Fibroblast of villous mesenchyme (primary cell): ENCODE measurements at places on chromosomes 2 and 18. TPM values are rescaled to one million over a fixed set of nuclear protein-coding genes. Genes with fewer than 3 reads are reported as not detected.

The SCN3A gene
- under 0.01 TPM in 1 of 2 replicates, not detected in the other for total RNA-seq

The MYO7B gene
- 0.86 TPM in 1 of 2 replicates, not detected in the other for total RNA-seq

The DIPK1C gene
- not detected in 2 replicates for total RNA-seq

- no peak for DNase-seq
These were observed 14.5 kb downstream of the OLA1 start for GRCh38 chr2:174233771-174234275.

DNA sequence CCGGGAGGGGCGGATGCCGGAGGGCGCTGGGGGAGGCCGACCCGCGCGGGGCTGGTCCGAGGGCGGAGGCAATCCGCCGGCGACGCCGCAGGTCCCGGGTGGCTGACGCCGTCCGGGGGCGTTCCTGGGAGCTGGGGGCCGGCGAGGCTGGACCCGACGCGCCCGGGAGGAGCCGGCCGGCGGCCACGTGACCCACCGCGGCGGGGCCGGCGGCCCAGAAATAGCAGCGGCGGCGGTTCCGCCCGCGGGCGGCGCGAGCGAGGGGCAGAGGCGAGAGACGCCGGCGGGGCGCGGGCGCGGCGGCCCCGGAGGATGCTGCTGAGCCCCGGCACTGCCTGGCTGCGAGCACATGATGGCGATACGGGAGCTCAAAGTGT is at the start of gene RAB31:
TSS of gene RAB31 (plus strand) at position 245 of the 377 bp plus-strand sequence. CDS start at position 350, 105 bp downstream.
- DNase-seq, result peak; percentile 85

GRCh38 chr2:233448575-233448974 is 94.3 kb downstream of the DGKD start:
- no peak for DNase-seq

DNA sequence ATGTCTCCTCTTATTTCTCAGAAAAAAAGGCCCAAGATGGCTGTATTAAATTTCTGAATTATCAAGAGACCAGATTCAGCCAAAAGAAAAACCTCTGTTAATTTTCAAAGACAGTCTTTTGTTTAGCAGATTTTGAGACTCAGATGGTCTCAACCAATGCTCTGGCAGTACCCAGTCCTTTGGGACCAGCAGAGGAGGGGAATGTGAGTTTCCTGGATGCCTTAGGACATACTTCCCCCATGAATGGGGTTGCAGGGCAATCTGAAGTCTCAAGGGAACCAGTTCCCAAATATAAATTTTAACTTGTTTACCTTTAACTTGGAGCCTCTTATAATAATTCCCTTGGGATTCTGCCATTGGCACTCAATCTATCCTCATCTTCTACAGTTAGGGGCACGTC is 107.8 kb upstream of the ZNF521 start:
- DNase-seq, result no peak

DNA sequence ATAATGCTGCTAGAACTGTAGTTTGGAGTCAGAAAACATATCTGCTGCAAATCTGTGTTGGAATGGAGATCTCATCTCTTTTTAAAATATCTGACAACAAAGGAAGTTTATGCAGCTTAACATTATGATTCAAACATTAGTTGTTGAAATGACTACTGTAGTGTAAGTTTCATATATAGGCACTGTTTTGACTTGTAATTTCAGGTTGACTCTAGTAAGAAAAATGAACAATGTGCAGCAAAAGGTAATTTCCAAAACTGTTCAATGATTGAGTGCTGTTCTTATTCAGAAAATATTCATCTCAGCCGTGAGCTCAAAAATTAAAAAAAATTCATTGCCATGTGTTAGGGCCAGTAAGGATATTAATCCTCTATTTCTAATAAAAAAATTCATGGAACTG is 48.5 kb downstream of the CCDC138 start:
- no peak for DNase-seq
